ENCODE measurements at places on chromosomes 7 and 10.
A peak's percentile ranks its signal among the peaks of the same experiment; 100 is the strongest.

DNA sequence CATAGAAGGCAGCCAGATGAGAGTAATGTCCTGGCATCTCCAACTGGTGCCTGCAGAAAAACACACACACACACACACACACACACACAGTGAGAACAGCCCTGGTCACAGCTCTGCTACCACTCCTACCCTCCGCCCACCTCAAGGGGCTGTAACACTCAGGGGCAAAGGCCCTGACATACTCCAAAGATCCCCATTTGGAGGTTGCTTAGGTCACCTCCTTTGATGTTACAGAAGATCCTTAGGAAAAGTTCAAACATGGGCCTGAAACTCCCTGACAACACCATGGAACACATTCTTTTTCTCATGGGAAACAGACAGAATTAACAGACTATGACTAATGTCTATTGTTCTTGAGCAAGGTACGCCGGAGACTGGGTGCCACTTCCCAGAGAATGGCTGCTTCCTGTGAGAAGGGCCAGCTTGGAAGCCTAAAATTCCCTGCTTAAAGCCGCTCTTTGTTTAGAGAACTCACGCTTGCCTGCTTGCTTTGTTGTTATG, 27.7 kb downstream of the DENND11 start:
- no peak for DNase-seq

GRCh38 chr10:18312374-18313139, 172.3 kb downstream of the CACNB2 start:
- DNase-seq: no peak

GRCh38 chr7:73599151-73599882, 20.9 kb upstream of the TBL2 start:
- no peak for DNase-seq

GRCh38 chr7:31948029-31948428, 122.2 kb downstream of the PDE1C start:
- no peak for DNase-seq

GRCh38 chr7:133056370-133057238, 25.3 kb downstream of the CHCHD3 start:
- DNase-seq: no peak

- DNase-seq: no peak
Observed at GRCh38 chr10:56240471-56240870, 120.6 kb downstream of the ZWINT start.

DNA sequence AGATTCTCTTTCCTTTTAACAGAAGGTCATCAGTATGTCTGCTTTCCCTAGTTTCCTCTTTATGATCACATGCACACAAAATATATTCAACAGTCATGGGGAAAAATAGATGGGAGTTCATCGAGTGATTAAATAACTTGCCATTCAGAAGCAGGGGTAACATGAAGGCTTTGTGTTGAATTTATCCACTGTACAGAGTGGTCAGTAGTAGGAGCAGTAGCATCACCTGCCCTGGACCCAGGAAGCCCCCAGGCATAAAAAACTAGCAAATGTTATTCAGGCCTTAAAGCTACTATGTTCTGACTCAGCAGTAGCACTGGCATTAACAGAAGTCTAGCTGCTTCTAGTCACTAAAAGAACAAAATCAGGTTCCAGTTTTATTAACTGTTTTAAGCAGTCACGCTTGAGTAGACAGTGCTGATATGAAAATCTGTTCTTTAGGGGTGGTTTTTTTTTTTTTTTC, 31.4 kb upstream of the FAM133B start:
- no peak for DNase-seq

GRCh38 chr7:98163704-98164494, 47.3 kb upstream of the BHLHA15 start:
- no peak for DNase-seq

- no peak for DNase-seq
Observed at GRCh38 chr7:124457841-124458240, 307.8 kb downstream of the GPR37 start.

DNA sequence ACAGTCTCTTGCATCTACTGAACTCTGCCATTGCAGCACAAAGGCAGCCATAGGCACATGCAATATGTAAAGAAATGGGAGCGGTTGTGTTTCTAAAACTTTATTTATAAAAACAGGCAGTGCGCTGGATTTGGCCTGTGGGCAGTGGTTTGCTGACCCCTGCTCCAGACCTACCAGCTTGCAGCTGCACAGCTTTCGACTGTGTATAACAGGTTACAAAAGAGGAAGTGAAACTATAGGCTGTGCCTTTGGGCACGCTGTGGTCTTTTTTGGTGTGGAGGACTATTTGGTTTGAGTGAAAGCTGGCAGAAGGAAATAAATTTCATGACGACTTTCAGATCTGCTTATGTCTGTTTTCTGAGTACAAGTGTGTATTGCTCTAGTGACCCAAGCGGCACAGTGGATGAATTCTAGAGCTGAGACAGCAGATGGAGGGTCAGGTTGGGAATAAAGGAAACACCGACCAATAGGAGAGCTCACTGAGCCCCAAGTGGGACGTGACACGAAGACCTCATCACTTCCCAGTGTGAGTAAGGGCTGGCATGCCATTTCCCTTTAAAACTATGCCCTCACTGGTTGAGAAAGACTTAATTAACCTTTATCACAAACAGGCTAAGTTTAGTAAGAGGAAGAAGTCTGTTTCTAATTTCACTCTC, 152.7 kb downstream of the ANK3 start:
- DNase-seq: peak; percentile 4

GRCh38 chr10:110808615-110809014, 63.1 kb upstream of the PDCD4 start:
- DNase-seq: no peak

All from anterior cingulate cortex (tissue), 58 donors.